ENCODE measurements at places on chromosomes 6 and 20.

- DNase-seq: no peak
Measured at GRCh38 chr6:158634695-158635426, 9.7 kb downstream of the DYNLT1 start.

- no peak for DNase-seq
Measured at GRCh38 chr6:82013561-82014530, 233.7 kb downstream of the IBTK start.

DNA sequence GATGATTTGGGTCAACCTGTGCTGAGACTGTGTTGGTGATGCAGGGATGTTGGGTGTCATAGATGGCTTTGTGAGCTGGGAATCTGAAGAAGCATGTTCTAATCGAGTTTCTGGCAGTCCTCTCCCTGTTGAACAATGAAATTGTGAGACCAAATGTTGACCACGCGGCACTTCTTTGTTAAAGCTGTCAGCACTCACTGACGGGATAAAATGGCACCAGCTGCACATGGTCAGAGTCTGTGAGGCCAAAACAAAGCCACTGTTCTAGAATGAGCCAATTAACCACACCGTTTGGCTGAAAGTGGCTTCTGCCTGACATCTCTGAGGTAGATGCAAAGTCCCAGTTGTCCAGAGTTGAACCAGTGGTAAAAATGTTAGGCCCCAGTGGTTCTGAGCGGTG is 562.2 kb downstream of the KIF16B start:
- no peak for DNase-seq

- DNase-seq: no peak
Measured at GRCh38 chr6:136624347-136624746, 74.1 kb upstream of the MAP7 start.

DNA sequence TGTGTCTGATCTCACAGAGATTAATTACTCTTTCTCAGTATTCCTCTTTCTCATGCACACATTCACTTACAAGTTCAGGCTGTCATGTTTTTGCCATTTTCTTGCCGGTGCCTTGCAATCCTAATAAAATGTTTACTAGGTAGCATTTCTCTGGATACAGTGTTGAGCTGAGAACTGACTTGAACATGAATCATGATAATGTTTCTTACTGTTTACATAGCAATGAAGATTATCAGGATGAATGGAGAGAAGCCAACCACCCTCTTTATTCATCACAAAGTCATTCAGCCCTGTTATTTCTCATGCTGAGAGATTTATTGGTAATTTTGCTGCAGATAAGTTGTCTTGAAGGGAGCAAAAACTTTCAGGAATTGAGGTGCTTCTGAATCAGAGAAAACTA is 185.5 kb upstream of the ECI2 start:
- no peak for DNase-seq

DNA sequence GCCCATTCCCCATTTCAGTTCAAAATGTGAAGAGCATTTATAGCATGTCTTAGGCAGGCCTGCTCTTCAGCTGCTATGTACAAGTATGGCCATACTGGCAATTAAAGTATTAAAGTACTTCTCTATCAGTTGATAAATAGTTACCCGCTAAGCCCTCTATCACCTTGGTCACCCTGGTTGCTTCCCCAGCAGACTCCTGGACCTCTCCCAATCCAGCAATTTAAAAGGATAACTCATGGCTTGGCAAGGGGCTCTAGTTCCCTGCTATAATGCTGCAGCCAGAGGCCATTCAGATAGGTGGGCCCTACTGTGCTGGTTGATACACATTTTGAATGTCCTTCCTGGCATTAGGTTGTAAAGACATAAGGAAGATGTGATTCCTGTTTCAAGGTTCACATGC is 7.0 kb downstream of the C6orf163 start:
- DNase-seq: no peak

- no peak for DNase-seq
Measured at GRCh38 chr6:100258752-100259151, 206.0 kb downstream of the SIM1 start.

DNA sequence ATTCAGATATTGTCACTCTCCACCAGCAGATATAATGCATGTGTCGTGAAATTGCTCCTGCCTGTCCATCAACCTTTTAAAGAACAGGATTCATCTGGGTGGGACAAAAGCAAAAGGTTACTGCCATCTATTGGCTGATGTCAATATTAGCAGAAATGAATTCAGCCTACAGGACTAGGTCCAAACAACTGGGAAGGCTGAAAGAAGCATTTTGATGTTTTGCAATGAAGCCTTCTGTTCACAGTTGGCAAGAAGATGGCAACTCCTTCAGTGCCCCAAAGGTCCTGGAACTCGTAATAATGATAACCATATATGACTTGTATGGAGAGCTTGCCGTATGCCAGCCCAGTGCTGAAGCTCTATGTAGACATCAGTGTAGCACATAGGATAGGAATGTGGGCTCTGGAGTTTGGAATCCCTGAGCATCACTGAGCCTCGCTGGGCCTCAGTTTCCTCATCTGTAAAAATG is 7.5 kb downstream of the BCAS1 start:
- no peak for DNase-seq

- DNase-seq: no peak
Measured at GRCh38 chr20:34536798-34537394, 20.7 kb downstream of the DYNLRB1 start.

DNA sequence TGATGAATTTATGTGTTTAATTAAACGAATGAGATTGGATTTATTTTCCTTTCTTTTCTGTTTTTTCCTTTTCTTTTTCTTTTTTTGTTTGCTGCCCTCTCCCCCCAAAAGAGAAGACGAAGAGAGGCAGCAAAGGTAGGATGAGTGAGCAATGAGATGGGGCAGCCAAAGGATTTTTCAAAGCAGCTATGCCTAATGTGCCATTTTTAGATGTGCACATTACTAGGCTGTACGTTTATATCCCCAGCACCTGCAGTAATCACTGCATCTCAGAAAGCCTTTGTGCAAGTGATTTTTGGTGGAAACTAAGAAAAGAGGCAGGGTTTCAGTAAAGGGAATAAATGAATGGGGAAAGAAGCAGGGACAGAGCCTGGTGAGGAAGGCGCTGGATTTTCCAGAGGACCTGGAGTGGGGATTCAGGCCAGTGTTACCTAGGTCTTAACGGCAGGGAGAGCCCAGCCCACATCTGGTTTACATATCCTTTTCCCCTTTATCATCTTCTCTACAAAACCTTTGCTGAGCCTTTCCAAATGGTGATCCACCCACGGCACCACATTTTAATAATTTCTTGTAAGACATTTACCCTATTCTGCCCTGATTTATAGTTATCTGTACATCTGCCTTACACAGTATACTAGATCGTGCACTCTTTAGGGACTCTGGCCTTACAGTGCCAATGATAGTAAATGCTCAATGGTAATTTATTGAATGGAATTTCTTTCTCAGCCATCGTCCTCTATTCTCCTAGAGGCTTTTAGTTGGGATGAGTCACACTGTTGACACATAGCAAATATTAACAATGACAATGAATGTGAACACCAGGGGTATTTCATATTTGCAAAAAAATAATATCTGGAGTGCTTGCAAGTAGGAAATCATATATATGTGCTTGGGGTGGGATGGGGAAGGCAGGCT is 38.3 kb upstream of the ATXN1 start:
- DNase-seq: no peak

- no peak for DNase-seq
Measured at GRCh38 chr6:166751051-166751595, 124.1 kb upstream of the RPS6KA2 start.

DNA sequence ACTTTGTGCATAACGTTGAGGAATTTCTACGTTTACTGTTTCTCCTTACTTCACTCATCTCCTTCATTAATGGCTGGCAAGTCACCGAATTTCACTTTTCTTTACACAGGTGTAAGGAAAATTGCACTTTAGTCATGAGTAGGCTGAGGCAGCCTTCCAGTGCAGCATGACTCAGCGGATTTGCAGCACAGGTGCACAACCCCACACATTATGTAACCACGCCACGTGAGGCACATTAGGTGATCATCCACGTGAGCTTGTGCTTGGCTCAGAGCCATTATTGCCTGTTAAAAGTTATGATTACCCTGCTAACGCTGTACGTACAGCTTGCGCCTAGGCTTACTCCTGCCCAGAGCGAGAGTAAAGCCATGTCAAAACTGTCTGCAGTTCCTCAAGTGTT is 158.8 kb downstream of the NKAIN2 start:
- DNase-seq: no peak

- DNase-seq: no peak
Measured at GRCh38 chr6:139597771-139598755, 223.6 kb upstream of the CITED2 start.

GRCh38 chr6:25868436-25869183 is 5.4 kb downstream of the SLC17A3 start:
- DNase-seq: no peak

GRCh38 chr6:104409913-104410312 is 449.8 kb downstream of the HACE1 start:
- DNase-seq: no peak

DNA sequence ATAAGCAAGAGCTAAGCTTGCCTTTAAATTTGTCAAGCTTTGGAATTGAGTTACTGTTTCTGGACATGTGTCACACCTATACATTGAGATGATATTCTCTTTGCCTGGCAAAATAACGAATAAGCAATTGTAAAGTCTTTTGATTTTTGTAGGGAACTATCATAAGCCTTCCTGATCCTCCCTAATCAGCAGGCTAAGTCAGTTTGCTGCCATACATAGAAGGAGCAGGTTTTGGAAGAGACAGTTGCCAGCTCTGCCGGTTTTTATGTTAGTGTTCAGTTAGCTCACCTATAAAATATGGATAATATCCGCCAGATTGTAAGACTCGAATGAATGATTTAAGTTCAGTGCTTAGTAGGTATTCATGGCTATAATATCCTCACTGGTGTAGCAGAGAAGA is 34.4 kb upstream of the BCAS1 start:
- DNase-seq: no peak

DNA sequence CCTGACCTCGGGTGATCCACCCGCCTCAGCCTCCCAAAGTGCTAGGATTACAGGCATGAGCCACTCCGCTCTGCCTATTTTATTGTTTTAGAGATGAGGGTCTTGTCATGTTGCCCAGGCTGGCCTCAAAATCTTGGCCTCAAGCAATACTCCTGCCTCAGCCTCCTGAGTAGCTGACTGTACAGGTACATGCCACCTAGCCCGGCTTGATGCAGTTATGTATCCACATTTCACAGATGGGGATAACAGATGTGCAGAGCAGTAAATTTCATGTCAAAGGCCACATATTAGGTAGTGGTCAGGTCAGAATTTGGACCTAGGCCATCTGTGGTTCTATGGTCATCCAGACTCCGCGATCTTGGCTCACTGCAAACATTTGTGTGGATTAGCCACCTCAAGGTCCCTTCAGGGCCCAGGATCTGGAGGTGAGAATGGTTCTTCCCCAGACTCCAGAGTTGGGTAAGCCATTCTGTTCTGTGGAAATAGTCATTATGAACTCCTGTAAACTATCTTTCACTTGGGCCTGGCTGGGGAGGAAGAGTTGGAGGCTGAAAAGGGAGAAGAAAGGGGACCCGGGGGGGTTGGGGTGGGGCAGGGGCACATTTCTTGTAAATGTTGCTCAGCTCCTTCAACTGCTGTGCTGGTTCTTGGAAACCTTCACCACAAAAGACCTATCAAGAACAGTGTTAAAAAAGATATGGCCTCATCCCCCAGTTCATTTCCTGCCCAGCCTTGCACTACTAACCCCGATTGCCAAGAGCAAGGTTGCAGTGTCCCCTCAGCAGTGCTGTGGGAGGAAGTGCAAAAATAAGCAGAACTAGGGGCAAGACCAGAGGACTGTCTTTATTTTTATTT is 13.0 kb downstream of the PIM1 start:
- DNase-seq: peak; percentile 66

- no peak for DNase-seq
Measured at GRCh38 chr6:152426276-152426675, 210.9 kb downstream of the SYNE1 start.

DNA sequence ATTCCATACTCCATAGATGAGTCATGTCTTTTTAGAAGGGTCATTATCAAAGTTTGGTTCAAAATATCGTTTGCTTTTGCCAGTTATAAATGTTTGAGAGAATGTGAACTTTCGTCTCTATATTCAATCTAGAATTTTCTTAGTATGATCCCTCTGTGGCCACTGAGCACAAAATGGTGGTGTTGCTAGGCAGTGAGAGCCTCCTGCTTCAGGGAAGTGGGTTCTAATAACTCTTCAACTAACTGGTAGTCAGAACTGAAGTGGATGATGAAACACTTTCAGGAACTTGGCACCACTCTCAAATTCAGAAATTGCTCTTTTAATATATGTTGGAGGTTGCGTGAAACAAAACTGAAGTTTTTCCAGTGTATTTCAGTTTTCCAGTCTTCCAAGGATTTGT is 125.0 kb upstream of the DOK5 start:
- DNase-seq: no peak

DNA sequence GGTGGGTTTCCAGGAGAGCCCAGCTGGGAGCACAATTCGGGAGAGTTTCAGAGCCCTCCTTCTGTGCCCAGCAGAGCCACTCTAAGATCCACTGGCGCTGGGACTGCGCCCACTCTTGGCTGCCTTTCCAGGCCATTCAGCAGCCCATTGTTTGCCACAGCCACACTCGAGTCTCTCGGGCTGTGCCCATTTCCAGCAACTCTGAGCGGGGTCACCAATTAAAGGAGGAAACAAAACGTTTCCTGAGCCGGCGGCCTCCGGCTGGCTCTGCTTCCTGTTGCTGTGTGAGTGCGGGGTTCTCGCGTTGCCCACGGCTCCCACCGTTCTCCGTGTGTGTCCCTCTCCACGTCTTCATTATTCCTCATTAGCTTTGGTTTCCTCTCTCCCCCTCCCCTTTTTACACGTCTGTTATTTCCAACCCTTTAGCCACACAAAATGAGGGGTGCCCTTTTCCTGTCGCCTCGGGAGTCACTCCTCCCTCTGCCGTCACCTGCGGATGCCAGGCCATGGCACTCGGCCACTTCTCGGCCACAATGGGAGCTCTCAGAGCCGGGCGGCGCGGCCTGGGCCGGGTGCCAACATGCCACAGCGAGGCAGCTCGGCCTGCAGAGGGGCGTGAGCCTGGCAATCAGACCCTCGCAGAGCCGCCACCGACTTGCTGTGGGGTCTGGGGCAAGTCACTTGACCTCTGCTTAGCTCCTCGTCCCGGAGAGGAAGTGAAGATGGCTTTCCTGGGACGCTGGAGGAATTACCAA is 94.3 kb upstream of the NKX2-2 start:
- no peak for DNase-seq

DNA sequence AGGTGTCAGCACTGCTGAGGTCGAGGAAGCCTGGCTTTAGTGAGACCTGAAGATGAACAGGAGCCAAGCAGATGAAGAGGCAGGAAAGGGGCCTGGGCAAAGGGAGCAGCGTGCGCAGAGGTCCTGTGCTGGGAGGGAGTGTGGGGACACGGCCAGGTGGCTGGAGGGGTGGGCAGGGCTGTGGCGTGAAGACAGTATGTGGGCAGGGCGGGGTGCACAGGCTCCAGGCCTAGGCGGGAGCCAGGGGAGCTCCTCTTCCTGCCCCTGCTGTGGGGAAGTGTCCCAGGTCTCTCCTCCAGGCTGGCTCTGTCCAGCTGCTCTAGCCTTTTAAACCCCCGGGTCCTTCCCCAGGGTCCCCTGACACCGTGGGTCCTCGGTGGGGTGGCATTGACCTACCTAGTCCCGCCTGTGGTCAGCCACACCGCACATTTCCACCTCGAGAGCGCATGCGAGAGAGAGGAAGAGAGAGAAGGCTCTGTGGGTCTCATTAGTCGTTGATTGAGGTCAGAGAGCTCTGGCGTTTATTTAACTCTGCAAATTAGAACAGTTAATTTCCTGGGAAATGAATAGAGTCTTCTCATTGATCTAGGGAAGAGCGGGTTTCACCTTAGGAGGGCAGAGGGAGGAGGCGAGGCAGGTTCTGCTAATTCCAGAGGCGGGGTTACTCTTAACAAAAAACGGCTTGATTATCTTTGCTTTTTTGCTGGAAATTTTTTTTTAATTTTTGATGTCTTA is 68.8 kb downstream of the CDH4 start:
- no peak for DNase-seq

- no peak for DNase-seq
Measured at GRCh38 chr20:46394872-46395760, 11.3 kb downstream of the ELMO2 start.
